ENCODE measurements at places on chromosomes 3 and 15.
A peak's percentile ranks its signal among the peaks of the same experiment; 100 is the strongest.

- DNase-seq: no peak
These were observed 470.9 kb downstream of the LPP start for GRCh38 chr3:188624828-188625227.

DNA sequence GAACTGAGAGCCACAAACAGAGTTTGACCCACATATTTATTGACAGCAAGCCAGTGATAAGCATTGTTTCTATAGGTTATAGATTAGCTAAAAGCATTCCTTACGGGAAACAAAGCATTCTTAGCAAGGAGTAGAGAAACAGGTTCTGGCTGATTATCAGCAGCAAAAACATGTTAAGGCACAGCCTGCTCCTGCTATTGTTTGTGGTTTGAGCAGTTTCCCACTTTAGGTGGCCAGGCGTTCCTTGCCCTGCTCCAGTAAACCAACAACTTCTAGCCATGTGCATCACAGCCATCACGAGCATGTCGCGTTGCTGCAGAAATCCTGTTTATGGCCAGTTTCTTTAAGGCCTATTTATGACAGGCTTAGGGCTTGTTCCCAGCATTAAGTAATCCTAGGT, 44.7 kb upstream of the C2CD4B start:
- DNase-seq: no peak

GRCh38 chr15:79922512-79923078, 25.8 kb upstream of the MTHFS start:
- no peak for DNase-seq

- DNase-seq: no peak
These were observed 35.1 kb downstream of the NGLY1 start for GRCh38 chr3:25748189-25748588.

- DNase-seq: no peak
These were observed 68.2 kb downstream of the DENND4A start for GRCh38 chr15:65723876-65724275.

- no peak for DNase-seq
These were observed 77.5 kb downstream of the CHDH start for GRCh38 chr3:53768478-53769459.

- no peak for DNase-seq
These were observed 136.1 kb downstream of the CACNA1D start for GRCh38 chr3:53630547-53630946.

DNA sequence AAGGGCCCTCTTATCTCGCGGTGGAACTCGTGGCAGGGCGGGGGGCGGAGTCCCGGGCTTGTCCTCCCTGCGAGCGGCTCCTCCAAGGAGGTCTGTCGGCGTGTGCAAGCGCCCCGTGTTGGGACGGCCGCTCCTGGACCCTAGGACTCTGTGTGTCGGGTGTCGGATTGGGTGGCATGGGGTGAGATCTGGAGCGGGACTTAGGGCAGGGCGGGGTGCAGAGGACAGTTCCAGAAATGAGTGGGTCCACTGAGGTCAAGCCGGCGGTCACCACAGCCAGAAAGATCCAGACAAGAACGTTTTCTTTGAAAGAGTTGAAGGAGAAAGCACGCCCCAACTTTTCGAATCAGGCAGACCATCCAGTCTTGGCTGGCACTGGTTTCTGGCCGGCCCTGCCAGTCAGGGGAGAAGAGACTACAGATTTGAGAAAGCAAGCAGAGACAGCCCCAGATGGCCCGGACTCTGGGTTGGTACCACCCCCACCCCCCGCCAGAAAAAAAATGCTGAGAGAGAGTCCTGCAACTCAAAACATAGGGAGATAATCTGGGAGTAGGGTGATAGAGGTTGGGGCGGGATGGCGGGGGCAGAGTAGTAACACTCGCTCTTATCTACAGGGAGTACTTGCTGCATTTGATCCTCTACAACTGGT, 784 bp upstream of the CISH start:
- no peak for DNase-seq

- DNase-seq: no peak
These were observed 33.1 kb downstream of the CRTAP start for GRCh38 chr3:33146791-33147445.

DNA sequence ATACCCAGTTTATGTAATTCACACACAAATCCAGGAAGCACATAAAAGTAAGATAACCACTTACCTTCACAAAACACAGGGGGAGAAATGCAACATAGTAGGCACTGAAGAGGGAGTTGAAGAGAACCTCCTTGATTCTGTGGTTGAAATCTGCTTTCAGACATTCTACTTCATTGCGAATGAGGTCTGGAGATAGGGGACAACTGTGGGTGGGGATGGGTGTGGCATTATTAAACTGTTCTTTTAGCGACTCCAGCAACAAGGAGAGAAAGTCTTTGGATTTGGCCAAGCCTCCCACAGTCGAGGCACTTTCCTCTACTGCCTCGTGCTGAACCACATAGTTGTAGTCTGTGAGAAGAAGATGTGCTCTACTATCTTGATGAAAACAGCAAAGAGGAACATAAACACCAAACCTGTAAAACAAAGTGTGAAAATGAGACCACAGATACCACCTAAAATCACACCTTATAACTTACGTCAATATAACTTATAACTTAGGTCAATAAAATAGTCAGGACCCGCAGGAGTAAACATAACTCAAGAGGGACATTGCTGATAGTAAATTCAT, 25.6 kb downstream of the TMEM39A start:
- no peak for DNase-seq

DNA sequence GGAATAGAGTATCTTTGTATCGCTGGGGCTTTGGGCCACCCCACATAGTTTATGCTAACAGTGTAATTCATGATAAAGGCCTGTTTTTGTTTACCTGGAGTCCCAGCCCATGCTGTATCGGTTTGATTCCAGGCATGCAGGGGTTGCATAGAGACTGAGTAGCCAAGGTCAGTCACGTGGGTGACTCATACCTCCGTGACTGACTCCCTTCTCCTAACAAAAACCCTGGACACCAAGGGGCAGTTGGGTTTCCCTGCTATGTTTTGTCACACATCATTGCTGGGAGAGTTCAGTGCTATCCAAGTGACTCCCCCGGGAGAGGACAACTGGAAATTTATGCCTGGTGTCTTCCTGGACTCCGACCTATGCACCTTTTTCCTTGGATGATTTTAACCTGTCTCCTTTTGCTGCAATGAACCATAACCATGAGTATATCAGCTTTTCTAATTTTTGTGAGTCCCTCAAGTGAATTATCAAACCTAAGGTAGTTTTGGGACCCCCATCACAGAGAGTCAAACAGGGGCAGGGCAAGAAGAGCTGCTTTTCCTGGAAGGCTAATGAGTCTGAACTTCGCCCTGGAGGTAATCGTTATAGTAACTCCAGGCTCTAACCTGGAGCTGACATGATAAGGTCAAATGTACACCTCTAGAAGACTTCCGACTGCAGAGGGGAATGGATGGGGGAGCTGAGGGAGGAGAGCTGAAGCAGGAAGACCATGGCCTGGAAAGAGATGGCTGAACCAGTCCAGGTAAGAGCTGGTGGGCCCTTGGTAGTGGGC, 57.0 kb downstream of the SRGAP3 start:
- no peak for DNase-seq

DNA sequence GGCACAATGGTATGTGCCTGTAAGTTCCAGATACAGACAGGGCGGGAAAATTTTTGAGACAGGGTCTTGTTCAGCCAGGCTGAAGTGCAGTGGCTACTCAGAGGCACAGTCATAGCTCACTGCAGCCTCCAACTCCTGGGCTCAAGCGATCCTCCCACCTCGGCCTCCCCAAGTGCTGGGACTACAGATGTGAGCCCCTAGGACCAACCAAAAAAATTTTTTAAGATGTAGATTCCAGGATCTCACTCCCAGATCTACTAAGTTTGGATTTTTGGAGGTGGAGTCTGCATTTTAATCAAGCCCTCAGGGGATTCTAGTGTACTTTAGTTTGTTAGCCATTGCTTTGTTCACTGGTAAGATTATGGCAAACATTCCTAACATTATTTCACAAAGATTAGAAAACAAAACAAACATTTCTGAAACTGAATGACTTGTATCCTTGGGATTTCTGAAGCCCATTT, 2.7 kb downstream of the LIPH start:
- DNase-seq: no peak

DNA sequence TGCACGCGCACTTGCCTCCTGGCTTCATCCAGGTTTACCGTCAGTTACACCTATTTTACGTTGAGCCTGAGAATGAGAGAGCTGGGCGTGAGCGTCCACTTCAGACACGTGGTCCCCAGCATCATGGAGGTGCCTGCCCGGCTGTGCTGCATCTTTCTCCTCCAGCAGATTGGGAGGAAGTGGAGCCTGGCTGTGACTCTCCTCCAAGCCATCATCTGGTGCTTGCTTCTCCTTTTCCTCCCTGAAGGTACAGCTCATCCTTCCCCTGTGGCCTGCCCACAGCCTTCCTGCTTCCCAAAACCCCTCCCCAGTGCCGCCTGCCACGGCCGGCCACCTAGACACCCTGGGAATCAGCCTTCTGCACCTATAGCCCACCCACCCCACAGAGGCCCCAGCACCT, 31.6 kb downstream of the SLC22A14 start:
- no peak for DNase-seq

GRCh38 chr3:152269056-152269830, 514 bp downstream of the MBNL1 start:
- no peak for DNase-seq

- peak; percentile 20 for DNase-seq
These were observed 27.0 kb upstream of the RPL32 start for GRCh38 chr3:12868039-12869034.

GRCh38 chr3:125151916-125152315, 60.6 kb downstream of the SLC12A8 start:
- no peak for DNase-seq

GRCh38 chr15:85777250-85778106, 17.2 kb downstream of the KLHL25 start:
- no peak for DNase-seq

- DNase-seq: no peak
These were observed 82.8 kb downstream of the DUT start for GRCh38 chr15:48414015-48414414.

GRCh38 chr3:89057398-89057797, 50.0 kb upstream of the EPHA3 start:
- DNase-seq: no peak

GRCh38 chr3:49166752-49167556, 823 bp upstream of the CCDC71 start:
- DNase-seq: no peak

DNA sequence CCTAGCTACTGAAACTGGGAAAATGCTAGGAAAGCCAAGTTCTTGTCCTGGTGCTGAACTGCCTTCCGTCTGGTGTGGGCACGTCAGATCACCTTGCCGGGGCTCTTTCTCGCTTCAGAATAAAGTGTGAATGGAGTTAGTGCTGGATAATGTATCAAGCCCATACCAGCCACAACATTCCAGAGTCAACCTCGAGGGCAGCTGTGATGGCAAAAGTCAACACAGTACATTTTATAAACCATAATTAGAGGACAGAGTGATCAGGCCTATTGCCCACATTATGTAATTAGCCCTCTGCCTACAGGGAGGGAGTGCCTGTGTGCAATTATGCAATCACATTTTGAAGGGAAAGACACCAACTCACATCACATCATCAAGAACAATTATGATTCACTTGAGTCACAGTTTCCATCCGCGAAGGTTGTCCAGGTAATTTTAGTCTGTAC, 165.2 kb downstream of the RORA start:
- DNase-seq: peak; percentile 75

- no peak for DNase-seq
These were observed 497 bp upstream of the RPLP1 start for GRCh38 chr15:69451951-69452691.

DNA sequence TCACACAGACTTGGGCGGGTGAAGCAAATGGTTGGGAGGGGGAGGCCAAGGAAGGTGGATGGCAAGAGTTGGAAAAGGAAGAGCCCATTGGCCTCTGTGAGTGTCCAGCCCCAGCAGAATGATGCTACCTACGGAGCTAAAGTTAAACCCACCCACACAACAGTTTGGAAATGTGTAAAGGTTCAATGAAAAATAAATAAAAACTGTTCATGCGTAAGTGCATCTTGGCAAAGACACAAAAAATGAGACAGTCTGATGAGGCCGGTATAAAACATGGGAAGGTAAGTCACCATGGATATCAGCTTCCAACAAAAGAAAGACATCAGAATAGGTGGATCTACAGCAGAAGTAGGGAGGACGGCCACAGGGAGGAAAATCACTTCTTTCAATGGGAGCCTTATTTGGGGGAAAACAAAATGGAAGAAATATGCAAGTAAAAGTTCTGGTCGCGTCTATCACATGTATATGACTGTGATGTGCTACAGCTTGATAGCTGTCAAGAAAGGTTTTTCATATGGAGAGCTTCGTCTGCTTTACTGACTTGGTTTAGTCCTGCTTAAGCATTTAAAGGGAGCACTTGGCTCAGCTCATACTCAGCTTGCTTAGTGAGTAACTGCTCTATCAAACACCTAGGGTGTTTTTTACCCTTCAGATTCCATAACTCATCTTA, 82.8 kb downstream of the TIGIT start:
- DNase-seq: no peak

DNA sequence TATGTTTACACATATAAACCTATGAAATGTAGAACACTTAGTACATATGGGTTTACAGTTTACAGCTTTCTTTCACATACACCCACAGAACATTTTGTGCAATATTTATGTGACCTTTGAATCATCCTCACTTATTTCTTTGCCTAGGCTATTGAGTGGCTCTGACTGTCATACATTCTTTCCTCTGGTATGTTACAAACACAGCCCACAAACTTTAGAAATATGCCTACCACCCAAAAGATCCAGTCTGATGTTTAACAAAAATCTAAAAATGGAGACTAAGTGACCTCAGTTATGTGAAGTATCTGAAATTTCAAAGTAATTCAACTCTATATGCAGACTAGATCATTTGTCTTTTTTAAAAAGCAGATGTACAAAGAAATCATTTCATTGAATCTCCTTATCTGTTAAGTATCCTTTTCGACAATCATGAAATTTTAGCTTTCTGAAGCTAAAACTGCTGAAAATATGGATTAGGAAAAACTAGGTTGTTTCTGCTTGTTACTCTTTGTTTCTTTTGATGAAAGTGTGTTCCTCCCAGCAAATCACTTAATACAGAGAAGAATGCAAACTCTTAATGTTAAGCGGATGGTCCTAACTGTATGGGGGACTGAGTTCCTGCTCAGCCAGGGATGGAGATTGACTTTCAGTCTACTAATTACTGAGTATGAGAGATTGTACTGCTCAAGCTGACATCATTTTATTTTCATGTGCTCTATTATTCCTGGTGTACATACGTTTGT, 27.7 kb downstream of the CCDC54 start:
- no peak for DNase-seq

GRCh38 chr3:126961191-126961790, 21.6 kb upstream of the PLXNA1 start:
- no peak for DNase-seq

DNA sequence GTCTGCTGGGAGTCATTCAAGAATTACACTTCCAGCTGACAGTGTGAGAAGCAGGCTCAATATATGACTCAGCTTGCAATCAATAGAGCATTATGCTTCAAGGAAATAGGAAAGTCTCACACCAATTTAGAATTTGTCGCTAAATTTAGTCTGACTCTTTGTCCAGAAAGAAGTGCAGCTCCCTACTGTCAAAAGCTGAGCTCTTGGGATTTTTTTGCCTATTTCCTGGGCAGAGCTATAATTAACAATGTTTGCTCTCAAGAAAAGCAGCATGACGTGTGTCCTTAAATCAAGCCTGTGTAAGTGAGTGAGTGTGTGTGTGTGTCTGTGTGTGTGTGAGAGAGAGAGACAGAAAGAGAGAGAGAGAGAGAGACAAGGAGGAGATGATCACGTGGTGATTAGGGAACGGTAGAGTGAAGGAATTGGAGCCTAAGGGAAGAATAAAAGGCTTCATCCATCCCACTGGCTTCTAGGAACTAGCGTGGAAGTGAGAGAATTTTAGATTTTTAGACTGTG, 16.4 kb upstream of the SLC35G2 start:
- peak; percentile 54 for DNase-seq
